ENCODE measurements at places on chromosomes 2 and 18.

DNA sequence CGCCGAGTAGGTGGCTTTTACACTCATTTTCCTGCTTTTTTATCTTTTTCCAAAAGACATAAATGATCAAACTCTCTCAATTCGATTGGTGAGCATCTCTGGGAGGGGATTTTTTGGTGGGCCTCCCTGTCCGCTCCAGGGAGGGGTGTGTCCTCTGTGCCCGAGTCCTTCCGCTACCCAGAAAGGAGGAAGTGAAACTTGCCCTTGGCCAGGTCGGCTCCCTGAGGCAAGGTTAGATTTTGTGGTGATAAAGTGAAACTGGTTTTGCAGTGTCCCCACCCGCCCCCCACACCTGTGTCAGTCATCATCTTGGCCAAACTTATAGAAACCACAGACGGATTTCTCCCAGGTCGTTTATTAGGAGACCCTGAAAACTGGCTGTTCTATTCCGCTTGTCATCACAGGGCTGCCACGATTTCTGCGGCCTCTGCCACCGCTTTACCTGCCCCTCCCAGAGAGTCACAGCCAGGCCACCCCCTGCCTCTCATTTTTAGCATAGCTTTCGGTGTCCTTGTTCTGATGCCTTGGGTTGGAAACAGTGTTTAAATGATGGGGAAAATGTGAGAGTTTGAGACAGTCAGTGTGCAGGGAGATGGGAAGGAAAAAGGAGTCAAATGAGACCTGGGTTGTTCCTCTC is 93.6 kb downstream of the SH3BP4 start:
- no peak for DNase-seq

DNA sequence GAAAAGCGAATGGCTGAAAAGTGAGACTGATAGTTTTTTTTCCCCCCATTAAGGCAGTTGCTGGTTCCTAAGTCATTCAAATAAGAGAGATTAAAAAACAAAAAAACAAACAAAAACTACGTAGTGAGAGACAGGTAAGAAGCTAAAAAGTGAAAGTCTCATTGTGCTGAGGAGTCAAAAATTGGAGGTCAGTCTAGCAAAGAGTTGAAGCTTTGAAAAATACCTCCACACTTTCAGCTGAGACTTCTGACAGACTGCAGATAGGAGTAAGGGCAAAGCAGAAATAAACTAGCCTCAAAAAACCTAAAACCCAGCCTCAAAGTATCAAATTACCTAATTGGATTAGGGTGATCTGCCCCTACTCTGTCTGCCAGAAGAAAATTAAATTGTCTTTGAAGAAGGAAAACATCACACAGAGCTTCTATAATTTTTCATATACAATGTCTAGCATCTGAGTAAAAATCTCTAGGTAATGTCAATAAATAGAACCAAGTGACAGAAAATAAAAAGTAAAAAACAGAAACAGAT is 10.9 kb upstream of the EIF2AK3 start:
- DNase-seq: no peak

GRCh38 chr18:76712511-76713140 is 109.7 kb upstream of the ZNF236 start:
- no peak for DNase-seq

GRCh38 chr2:225037415-225038230 is 4.6 kb downstream of the DOCK10 start:
- no peak for DNase-seq

GRCh38 chr2:11684894-11685460 is 15.0 kb upstream of the NTSR2 start:
- no peak for DNase-seq

All from NCI-H510A (cell line).